Activated T-helper 1 cell treated with Interleukin-2 at 50 U/mL for 16 hours (primary cell): ENCODE measurements at places on chromosomes 2 and 18.

DNA sequence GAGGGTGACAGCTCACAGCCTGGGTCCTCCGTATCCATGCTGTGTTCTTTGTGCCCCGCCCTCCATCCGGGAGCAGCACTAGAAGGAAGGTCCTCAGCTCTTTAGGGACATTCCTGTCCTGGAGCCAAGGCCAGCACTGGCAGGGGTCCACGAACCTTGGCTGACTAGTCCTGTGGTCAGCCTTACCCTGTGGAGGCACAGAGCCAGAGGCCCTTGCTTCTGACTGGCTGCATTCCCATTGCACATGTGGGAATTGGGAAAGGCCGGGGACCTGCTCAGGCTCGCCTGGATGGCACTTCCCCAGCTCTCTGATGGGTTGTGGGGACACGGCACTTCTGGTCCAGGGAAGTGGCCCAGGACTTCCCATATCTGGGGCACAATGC is 24.9 kb upstream of the RHOB start:
- DNase-seq, result no peak

DNA sequence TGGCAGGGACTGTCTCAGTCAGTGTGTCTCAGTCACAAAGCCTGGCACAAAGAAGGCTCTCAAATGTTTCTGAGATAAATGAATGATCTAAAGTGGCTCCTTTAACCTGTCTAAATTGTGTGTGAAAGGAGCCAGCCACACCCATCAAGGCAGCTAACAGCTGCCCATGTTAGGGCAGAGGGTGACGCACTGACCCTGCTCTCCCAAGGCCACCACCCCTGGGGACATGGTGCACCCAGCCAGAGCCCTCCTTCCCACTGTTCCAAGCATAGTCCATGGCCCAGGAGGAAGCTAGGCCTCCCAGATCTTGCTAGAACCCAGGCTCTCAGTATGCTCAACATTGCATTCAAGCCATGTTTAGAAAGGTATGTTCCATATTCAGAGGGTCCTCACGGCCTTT is 100.3 kb downstream of the KLHL29 start:
- DNase-seq, result no peak

- no peak for DNase-seq
These were observed 75.6 kb downstream of the CELF4 start for GRCh38 chr18:37489998-37490397.

GRCh38 chr2:157657858-157658257 is 29.2 kb upstream of the ACVR1C start:
- DNase-seq, result no peak

DNA sequence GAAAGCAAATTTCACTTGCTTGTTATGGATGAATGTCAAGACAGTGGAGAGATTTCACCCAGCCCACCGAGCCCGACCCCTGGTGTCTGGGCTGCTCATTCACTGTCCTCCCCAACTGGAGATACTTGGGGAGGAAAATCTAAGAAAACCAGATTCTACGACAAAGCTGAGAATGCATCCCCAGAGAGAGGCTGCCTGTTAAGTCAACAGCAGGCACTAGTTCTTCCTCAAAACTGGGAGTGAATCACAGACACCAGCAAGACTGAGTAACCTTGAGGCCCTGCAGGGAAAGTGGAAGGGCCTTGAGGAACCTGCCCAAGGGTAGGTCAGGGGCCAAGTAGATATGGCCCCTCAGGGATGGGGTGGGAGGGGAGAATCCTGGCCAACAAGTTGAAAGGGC is 34.2 kb upstream of the MLPH start:
- DNase-seq, result no peak

DNA sequence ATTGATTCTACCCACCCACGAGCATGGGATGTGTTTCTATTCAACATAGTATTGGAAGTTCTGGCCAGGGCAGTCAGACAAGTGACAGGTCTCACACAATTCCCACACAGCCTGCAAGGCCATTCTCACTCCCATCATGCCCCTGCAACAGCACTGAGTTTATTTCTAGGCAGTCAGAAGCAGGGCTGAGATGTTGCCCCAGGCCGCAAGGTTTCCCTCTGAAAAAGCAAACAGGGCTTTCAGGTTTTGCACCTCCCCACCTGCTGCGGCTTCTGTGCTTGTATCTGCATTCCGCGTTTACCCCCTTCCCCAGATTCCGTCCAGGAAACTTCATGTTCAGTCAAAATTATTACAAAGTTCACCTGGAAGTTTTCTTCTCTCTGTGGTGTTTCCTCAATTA is 9.4 kb upstream of the TACR1 start:
- no peak for DNase-seq

GRCh38 chr2:8304821-8305766 is 376.8 kb upstream of the ID2 start:
- no peak for DNase-seq

GRCh38 chr2:190881084-190881597 is 520 bp downstream of the GLS start:
- no peak for DNase-seq

- no peak for DNase-seq
These were observed 151.3 kb downstream of the ZFP36L2 start for GRCh38 chr2:43075054-43075593.

GRCh38 chr2:96913398-96914202 is 43.7 kb upstream of the SEMA4C start:
- DNase-seq, result peak; percentile 41

DNA sequence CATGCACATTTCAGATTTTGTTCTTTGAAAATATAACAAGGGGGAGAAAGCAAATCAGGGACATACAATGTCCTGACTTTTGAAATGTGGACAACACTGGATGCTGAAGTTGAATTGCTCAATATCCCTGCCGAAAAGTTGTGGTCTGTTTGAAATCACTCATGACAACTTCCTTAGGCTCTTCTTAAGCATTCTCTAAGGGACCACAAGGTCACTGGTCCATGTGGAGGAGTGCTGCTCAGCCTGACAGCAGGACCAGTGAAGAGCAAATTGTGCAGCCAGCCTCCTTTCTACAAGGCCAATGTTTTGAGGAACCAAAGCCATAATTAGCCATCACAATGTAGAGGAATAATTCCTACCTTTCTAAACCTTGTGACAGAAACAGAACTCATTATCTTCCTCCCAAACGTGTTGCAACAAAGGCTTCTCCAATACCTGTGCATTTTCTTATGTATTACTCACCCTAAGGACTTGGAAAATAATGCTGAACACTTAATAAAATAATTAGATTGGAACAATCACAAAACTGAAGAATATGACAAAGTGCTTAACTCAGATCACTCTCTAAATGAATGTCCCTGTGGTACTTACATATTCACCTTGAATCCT is 1477.6 kb upstream of the NXPH2 start:
- DNase-seq, result no peak

GRCh38 chr18:13269013-13269280 is 50.4 kb downstream of the LDLRAD4 start:
- DNase-seq, result no peak
